Hematopoietic multipotent progenitor cell treated with erythropoietin and hydrocortisone succinate and interleukin-3 and kit ligand, for 8 days (in vitro differentiated cells): ENCODE measurements at places on chromosomes 16 and 17.

- DNase-seq = peak; percentile 35
Measured at GRCh38 chr17:51869387-51869786, 289.1 kb downstream of the CA10 start.

DNA sequence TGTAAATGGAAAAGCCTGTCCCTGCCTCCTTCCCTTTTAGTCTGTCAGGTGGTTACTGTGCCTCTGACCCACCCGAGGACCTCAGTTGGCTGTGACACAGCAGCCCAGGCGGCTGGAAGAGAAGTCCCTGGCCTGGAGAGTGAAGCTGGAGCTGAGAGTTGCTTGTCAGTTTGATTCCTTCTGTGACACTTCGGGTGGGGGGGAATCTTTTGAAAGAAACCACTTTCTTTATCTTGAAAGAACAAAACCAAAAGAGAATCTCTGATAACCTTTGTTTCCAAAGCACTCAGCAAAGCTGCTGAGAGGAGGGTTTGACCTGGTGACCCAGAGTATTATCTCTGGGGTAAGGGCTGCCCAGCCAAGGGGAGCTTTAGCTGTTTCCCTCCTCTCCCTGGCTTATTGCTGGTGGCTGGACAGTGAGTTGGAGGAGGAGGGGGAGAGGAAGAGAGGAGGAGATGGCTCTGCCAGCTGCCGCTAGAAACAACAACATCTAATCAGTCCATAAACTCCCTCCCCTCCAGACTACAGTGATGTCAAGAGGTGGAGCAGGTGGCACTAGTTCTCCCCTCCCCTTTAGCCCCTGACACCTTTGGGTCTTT is 34.0 kb downstream of the YPEL2 start:
- peak; percentile 88 for DNase-seq

- DNase-seq = peak; percentile 45
Measured at GRCh38 chr16:22641131-22641628, 130.5 kb downstream of the NPIPB5 start.

DNA sequence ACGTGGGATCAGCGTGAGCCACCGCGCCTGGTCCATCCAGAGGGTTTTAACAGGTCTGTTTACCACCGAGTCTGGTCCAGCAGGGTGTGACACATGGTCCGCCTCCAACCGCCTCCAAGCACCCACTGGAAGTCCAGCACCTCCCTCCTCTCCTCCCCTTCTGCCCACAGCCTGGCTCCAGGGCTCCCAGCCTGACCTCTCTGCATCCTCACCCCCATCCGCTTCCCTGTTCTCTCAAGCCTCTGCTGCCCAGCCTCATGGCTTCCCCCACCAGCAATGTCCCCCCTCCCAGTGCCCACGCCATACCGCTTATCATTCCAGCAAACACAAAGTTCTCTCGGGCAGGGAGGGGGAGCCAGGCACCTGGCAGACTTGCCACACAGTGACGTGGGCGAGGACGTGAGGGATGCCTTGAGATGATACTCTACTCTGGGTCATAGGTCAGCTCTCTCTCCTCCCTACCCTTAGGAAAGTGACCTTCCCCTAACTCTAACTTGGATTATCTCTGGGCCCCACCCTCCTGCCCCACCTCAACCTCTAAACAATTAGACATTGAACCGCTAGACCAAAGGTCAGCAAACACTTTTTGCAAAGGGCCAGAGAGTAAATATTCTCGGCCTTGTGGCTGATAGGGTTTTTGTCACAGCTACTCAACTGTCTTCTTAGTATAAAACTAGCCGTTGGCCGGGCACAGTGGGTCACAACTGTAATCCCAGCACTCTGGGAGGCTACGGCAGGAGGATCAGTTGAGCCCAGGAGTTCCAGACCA is 23.1 kb downstream of the CDC42EP4 start:
- peak; percentile 37 for DNase-seq

GRCh38 chr17:82489117-82489516 is 30.4 kb upstream of the FOXK2 start:
- no peak for DNase-seq

- DNase-seq = no peak
Measured at GRCh38 chr16:54268766-54269165, 17.8 kb downstream of the IRX3 start.

DNA sequence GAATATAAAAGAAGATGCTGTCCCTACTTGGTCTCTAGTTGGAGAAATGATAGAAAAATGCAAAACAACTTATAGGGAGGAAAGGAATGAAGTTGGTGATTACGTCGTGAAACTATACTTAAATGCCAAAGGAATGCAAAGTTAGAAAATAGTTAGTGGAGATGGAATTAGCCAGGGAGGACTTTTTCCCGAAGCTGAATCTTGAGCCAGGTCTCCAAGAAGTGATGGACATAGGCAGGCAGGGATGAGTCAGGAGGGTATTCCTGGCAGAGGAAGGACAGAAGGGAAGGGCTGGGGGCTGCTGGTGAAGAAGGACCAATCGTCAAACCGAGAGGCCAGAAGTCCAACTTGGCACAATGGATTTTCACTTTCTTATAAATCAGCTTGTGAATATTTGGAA is 1.8 kb downstream of the SNTB2 start:
- DNase-seq = no peak

- no peak for DNase-seq
Measured at GRCh38 chr16:51133183-51133582, 17.9 kb downstream of the SALL1 start.

- DNase-seq = no peak
Measured at GRCh38 chr16:65038100-65038499, 83.8 kb downstream of the CDH11 start.

DNA sequence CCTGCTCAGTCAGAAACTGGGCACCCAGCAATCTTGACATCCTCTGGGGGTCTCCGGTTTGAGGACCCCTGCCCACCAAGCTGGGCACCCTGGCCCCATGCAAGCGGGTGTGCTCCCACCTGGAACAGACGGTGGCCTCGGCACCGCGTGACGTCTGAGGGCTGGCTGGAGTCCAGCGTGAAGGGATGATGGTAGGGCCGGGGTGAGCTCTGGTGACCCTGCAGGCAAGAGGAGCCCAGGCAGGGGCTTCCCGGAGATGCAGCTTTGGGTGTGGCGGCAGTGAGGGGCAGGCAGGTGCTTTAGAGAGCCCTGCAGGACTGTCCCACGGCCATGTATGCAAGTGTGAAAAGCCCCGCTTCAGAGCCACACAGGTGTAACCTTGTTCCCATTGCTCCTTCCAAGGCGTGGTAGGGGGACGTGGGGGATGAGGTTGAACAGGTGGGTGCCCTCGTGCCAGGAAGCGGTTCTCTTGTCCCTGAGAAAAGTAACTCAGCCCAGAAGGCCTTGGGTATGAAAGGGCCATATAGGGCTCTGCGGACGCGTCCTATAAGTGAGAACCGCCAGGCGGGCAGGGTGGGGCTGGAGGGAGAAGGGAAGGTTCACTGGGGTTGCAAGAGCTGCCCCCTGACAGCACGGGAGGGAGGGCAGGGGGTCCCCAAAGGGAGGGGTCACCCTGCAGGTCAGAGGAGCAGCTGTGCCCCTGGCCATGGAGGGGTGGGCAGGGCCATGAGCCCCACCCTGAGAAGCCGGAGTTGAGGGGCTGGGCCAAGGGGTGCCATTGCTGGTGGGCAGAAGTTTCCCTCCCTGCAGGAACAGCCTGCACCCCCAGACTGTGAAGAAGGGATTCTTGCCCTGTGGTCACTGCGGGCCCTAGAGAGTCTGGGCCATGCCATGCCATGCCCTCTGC is 9.2 kb downstream of the RGS11 start:
- no peak for DNase-seq

- DNase-seq = peak; percentile 30
Measured at GRCh38 chr17:740240-741017, 8.0 kb downstream of the TLCD3A start.

DNA sequence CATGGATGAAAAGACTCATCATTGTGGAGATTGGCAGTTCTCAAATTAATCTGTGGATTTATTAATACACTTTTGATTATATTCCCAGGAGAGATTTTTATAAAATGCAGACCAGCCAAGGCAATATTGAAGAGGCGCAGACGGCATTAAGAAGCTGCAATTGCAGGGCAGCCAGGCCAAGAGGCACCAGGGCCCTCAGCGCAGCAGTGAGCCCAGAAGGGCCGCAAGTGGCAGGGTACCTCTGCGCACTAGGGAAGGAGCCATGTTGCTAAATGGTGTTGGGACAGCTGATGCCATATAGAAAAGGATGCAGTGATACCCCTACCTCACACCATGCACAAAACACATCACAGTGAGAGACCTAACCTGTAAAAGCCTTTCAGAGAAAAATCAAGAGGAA is 36.6 kb upstream of the CHMP6 start:
- DNase-seq = no peak

- DNase-seq = peak; percentile 77
Measured at GRCh38 chr17:73308017-73308823, 3.6 kb downstream of the CDC42EP4 start.

DNA sequence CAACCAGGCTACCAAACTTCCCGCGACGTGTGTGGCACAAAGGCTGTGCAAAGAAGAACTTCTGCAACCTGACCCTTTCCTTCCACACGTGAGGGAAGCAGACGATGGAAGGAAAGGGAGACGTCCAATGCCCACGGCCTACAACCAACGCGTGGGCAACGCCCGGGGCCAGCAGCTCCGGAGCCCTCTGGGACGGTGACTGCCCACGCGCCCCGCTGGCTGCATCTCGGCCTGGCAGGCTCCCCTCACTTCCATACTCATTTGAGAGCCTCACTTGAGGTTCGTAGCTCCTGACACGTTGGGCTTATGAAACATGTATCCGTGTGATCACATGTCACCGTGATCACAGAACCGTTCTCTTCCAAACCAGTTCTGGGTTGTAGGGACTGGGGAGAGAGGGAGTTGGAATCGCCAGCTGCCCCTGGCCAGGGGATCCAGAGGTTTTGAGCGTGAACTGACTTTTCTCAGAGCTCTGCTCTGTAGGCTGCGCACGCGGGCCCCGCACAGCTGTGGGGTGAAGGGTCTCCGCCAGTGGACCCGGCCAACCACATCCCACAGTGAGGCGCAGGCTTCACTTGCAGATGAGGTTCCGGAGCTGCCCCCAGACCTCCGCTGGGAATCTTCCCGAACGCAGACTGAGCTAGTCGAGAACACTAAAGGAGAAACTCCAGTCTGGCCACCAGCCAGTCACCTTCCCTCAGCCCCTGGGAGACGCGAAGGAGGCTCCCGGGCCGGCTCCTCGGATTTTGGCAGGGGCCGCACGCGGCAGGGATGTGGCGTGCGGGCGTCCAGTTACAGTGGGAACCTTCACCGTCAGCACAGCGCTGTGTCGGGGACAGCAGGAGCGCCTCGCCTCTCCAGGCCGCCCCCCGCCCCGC is 1.0 kb downstream of the LMF1 start:
- DNase-seq = peak; percentile 3

- DNase-seq = no peak
Measured at GRCh38 chr17:33982909-33983308, 272.2 kb upstream of the CCL2 start.

DNA sequence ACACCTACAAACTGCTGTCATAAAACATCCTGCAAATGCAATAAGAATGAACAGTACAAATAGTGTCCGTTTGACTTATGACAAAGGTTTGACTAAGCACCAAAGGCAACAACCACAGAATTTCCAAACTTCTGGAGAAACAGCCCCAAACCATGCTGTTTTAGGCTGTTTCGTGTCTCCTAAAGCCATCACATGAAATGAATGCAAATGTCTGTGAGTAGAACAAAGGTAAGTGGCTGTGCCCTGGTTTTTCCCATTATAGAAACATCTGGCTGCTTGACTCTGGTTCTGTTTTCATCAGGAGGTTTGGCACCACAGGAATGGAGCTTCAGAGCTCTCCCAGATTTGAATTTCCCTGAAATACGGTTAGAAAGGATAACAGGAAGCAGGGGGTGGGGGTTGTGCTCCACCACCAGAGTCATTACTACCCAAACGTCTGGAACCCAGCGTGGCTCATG is 4.6 kb upstream of the EMP2 start:
- no peak for DNase-seq

DNA sequence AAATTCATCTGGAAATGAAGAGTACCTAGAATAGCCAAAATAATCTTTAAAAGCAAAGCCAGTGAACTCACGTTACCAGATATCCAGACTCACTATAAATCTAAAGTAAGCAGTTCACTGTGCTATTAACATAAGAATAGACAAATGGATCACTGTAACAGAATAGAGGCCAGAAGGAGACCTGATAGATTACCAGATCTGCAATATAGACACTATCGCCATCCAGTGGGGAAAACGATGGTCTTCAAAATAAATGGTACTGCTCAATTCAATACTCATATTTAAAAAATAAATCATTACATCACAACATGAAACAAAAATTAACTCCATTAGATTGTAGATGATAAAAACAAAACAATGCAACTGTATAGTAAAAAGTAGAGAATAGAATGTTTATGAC is 158.6 kb upstream of the CDH8 start:
- no peak for DNase-seq

DNA sequence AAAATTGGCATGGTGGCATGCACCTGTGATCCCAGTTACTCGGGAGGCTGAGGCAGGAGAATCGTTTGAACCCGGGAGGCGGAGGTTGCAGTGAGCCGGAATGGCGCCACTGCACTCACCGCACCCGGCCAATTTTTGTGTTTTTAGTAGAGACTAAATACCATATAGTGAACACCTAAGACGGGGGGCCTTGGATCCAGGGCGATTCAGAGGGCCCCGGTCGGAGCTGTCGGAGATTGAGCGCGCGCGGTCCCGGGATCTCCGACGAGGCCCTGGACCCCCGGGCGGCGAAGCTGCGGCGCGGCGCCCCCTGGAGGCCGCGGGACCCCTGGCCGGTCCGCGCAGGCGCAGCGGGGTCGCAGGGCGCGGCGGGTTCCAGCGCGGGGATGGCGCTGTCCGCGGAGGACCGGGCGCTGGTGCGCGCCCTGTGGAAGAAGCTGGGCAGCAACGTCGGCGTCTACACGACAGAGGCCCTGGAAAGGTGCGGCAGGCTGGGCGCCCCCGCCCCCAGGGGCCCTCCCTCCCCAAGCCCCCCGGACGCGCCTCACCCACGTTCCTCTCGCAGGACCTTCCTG is at the start of gene HBQ1:
TSS of gene HBQ1 (plus strand) at position 359 of the 575 bp plus-strand sequence. CDS start at position 387, 28 bp downstream.
- DNase-seq = peak; percentile 68

GRCh38 chr17:38556239-38556638 is 49.5 kb downstream of the SRCIN1 start:
- DNase-seq = no peak

GRCh38 chr16:58850019-58850677 is 116.0 kb upstream of the GOT2 start:
- DNase-seq = no peak
